ENCODE measurements at places on chromosomes 5 and 9.

DNA sequence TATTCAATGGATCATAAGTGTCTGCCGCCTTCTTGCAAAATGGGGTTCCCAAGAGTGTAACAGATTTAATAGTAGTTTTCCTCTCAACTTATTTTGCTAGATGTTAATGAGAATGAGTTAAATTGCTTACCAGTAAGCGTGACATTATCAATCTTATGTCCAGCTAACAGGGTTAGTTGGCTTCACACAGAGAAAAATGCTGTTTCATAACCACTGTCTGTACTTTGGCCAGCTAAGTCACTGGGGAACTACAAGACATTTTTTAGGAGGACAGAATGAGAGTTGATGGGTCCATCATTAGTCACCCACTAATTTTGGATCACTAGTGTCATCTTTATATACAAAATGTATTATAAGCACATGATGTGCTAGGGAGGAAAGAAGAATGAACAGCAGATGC is 1.4 kb downstream of the CDC37L1 start:
- DNase-seq: no peak

DNA sequence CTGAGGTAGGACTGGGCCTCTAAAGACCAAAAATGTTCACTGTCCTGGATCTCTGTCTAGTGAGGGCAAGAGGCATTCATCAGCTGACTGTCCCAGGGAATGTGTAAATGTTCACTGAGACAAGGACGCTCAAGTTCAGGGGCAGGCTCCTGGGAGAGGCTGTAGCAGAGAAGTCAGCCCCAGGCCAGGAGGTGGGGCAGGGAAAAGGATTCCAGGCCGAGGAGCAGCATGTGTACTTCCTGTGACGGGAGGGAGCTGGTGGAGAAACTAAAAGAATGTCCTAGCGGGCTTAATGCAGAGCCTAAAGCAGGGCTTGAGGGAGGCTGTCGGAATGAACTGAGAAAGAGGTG is 205.8 kb downstream of the GABBR2 start:
- DNase-seq: peak; percentile 52

DNA sequence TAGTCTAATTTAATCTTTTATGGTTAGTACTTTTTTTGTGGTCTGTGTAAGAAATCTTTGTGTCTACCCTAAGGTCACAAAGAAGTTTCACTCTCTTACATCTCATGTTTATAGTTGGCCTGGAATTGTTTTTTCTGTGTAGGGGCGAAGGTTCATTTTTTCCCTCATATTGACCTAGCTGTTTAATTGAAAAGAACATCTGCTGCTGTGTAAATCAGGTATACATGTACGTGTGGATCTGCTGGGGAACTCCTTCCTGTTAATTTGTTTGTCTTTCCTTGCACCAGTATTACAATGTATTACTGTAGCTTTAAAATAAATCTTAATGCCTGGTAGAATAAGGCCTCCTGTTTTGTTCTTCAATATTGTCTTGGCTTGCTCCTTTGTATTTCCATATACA is 37.8 kb downstream of the EXOSC2 start:
- DNase-seq: no peak

DNA sequence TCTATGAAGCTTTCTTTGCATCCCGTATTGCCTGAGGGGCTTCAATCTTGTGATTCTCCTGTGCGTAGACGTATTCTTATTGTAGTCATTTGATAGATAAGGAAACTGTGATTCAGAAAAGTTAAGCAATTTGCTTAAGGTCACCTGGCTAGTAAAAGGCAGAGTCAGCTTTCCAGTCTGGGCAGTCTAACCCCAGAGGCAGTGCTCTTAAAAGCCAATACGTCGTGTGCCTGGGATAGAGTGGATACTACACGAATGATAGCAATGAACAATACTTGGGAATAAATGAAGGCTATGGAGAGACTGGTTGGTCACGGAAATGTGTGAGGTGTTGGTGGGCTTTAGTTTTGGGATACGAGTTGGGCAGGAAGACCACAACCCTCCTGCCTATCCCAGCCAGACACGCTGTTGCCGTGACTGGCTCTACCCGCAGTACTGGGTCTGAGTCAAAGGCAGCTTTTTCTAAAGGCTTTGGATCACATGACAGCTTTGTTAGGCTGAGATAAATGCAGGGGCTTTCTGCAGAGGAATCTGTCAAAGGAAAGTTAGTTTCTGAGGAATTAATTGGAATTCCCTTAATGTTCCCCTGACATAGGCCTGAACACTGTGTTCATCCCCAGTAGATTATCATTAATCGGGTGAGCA is 302.6 kb downstream of the KIF4B start:
- no peak for DNase-seq

GRCh38 chr5:87754009-87754757 is 341.5 kb upstream of the CCNH start:
- DNase-seq: no peak

GRCh38 chr9:76310577-76310976 is 83.6 kb downstream of the RFK start:
- no peak for DNase-seq
